ENCODE measurements at places on chromosomes 3 and 15. TPM values are rescaled to one million over a fixed set of nuclear protein-coding genes. Genes with fewer than 3 reads are reported as not detected.

The MUSTN1 gene
- 3.6 TPM for total RNA-seq

The RBP2 gene
- total RNA-seq: not detected

The CIDEC gene
- total RNA-seq: not detected

The HESX1 gene
- total RNA-seq: 1.3 TPM

The ABI3BP gene
- total RNA-seq: 0.12 TPM

The SEMA3B gene
- 4.1 TPM for total RNA-seq
